Sciatic nerve (tissue), 2 donors: ENCODE measurements at places on chromosomes 3 and 15. TPM values are rescaled to one million over a fixed set of nuclear protein-coding genes. Genes with fewer than 3 reads are reported as not detected.

DNA sequence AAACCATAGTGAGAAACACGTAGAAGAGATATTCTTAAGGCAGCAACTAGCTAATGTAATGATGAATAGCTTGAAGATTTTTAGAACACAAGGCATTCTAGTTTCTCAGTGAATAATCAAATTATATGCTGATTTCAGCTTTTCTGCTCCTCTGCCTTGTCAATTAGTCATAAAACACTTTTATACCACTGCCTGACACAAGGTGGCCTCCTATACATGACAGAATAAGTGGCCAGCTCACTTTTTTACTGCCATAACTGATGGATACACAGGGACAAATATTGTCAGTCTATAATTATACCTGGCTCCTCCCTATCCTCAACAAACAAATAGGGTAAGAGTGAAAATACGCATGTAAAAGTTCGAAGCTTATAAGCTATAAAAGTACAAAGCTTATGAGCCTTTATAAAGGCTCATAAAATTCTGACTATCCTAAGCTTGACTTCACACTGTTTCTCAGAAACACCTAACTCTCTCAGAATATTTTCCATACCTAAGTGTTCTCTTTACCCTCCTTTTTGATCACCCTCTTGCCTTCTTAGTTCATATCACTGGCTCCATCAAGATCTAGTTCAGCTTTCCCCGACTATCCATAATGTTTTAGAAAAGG is 81.6 kb downstream of the HERC1 start:
- DNase-seq = no peak

DNA sequence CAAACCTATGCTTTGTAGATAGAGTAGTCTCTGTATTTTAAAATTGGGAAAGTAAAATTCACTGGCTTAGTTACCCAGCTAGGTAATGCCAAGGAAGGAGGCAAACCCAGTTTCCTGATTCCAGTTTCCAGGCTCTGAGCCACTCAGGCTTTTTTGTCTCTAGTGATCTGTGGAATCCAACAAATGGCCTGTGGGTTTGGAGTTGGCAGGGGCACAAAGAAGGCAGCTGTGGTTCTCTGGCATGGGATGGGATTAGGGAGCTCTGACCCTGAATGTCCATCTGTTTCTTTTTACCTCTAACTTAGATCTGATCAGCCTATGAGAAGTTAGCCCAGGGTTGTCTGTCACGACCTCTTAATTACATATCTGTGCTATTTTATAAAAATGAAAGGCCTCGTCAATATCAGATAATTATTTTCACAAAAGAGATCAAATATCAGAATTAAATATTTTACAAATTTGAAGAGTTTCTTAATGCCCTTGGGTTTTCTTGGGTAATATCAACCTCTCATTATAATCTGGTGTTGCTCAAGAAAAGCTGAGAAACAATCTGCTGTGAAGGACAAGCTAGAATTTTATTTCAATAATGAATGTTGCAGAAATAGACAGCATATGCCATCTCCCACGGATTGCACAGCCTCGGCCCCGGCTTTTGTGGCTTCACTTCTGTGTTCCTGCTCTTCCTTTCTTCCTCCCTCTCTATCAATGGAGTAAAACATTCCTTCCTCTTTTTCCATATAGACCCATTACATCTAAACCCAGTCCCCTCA is 63.7 kb upstream of the DAZL start:
- DNase-seq = no peak

DNA sequence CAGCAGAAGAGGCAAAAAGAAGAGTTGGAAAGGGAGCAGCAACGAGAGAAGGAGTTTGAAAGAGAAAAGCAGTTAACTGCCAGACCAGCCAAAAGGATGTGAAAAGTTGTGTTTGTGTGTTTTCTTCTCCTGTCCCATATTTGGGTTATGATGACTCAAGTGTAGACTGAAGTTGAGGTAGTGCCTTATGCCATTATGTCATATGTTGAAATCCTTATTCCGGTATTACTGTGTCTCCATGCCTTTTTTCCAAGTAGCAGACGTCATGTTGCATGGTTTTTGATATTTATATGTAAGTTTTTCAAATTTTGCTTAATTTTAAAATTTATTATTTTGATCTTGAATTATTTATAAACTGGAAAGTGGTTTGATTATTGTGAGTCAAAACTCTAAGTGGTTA is 19.2 kb downstream of the BLOC1S6 start:
- no peak for DNase-seq

DNA sequence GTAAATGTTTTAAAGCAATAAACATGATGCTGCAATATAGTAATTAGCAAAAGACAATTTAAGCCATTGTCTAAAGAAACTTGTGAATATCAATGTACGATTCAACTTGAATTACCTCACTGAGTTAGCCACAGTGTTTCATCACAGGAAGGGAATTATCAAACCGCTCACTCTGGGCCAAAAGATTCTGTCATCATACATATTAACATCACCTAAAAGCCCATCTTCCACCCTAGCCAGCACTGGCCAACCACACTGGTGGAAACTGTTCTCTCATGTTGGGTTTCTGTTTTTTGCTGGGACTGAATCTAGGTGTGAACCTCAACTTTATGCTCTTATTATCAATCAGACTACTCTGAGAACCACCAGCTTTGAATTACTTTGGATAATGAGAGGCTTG is 497.7 kb upstream of the THBS1 start:
- DNase-seq = no peak

DNA sequence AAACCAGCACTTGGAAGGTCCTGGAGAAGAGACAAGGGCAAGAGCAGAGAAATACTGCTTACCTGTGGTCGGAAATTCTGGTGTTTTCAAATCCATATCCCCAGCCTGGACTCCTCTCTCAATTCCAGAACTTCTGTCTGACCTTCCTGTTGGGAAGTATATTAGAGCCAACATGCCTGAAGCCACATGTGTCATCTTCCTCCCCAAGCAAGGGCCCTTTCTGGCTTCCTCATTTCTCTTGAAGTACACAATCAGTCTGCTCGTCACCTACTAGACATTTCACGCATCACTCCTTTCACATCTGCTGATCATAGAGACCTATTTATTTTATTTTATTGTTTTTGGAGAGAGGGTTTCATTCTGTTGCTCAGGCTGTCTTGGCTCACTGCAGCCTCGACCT is 8.4 kb downstream of the PARP14 start:
- no peak for DNase-seq

DNA sequence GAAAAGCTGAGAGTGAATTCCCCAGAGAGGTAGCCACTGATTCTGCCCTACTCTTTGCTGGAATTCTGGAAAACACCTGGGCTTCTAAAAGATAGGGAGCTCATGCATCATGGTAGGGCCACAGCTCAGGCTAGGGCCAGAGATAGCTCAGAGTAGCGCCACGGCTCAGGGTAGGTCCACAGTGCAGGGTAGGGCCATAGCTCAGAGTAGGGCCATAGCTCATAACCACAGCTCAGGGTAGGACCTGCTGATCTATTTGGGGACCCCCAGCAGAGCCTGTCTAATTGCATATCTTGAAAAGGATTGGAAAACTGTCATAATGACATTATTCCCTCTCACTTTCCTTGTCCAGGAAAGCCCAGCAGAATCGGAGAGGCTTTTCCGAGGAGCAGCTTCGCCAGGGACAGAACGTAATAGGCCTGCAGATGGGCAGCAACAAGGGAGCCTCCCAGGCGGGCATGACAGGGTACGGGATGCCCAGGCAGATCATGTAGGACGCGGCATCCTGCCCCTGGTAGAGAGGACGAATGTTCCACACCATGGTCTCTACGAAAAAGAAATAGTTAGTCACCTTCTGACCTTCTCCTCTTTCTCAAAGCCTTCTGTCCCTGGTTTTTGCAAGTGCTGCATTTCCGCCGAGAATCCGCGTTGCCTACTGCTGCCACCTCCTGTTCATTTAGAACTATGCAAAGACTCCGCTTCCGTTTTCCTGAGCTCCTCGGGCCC is 14.5 kb downstream of the TAGLN3 start:
- peak; percentile 76 for DNase-seq

DNA sequence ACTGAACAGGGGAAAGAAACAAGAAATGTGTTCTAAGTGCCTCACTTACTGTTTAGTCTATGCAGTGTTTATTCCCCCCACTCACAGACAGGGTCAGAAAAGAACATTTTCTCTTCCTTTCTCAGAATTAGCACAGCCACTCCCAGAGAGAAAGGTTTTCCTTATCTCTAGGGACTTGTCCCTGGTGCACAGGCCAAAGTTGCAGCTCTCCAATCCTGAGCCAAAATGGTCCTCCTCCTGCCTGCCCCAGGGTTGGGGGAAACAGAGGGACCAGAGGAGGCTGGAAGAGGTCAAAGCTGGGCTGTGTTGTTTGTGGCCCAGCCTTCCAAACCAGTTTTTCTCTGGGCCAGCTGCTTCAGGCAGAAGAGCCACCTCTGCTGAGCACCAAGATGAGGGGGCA is 12.0 kb downstream of the RAB6B start:
- no peak for DNase-seq

GRCh38 chr3:151156618-151157216 is 46.3 kb downstream of the GPR171 start:
- DNase-seq = no peak

DNA sequence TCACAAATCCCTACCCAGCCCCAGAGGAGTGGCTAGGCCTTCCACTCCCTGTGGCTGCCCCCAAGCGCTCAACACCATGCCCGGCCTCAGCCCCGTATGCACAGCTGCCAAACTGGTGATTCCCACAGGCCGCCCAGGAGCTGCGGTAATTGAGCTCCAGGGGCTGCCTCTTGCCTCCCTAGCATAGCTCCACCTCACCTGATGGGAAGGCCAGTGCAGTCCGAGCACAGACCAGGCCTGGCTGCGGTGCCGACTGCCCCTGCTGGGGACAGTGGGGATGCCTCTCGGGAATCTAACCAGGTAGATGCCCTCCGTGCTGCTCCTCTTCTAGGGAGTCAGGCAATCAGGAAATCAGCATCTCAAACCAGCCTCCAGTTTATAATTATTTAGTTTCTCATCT is 25.9 kb downstream of the SCN5A start:
- DNase-seq = no peak

DNA sequence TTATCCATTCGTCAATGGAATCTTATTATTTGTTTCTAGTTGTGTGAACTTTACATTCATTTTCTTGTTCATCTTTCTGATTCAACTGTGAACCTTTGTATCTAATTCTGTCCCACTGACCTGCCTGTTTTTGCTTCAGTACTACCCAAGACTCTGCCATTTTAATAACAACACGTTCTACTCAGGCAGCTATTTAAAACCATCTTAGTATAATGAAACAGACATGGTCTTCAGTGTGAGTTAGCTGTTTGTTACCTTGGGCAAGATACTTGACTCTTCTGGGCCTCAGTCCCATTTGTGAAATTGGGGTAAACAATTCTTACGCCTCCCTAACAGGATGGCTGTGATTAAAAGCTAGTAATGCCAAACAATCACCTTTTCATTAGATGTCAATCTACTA is 1.6 kb downstream of the BTBD1 start:
- DNase-seq = no peak

DNA sequence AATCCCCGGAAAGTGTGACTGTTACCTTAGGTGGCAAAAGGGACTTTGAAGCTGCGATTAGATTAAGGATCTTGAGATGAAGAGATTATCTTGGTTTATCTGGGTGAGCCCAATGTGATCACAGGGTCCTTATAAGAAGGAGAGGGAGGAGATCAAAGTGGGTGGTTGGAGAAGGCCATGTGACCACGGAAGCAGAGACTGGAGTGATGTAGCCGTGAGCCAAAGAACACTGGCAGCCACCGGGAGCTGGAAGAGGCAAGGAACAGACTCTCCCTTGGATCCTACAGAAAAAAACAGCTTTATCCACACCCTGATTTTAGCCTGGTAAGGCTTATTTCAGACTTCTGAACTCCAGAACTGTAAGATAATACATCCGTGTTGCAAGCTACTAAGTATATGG is 29.9 kb downstream of the CRABP1 start:
- DNase-seq = peak; percentile 51

GRCh38 chr15:92019706-92020105 is 166.2 kb downstream of the SLCO3A1 start:
- DNase-seq = no peak

- no peak for DNase-seq
Measured at GRCh38 chr15:77243135-77243534, 172.2 kb upstream of the TSPAN3 start.

DNA sequence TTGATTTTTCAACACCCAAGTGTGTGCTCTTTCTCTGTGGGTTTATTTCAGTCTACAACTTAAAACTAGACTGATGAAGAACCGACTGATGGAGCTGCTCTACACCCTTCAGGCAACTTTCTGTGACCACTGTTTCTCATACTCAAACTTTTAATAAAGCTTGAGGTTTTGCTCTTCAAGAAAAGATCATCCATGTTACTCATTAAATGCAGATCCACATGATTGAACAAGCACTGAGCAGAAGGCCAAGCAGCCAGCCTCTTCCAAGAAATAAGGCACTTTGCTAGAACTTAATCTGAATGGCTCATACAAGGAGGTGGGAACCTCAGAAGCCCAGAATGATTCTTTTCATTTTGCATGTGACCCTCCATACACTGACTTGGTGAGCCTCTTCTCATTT is 8.7 kb downstream of the SLC27A2 start:
- no peak for DNase-seq

DNA sequence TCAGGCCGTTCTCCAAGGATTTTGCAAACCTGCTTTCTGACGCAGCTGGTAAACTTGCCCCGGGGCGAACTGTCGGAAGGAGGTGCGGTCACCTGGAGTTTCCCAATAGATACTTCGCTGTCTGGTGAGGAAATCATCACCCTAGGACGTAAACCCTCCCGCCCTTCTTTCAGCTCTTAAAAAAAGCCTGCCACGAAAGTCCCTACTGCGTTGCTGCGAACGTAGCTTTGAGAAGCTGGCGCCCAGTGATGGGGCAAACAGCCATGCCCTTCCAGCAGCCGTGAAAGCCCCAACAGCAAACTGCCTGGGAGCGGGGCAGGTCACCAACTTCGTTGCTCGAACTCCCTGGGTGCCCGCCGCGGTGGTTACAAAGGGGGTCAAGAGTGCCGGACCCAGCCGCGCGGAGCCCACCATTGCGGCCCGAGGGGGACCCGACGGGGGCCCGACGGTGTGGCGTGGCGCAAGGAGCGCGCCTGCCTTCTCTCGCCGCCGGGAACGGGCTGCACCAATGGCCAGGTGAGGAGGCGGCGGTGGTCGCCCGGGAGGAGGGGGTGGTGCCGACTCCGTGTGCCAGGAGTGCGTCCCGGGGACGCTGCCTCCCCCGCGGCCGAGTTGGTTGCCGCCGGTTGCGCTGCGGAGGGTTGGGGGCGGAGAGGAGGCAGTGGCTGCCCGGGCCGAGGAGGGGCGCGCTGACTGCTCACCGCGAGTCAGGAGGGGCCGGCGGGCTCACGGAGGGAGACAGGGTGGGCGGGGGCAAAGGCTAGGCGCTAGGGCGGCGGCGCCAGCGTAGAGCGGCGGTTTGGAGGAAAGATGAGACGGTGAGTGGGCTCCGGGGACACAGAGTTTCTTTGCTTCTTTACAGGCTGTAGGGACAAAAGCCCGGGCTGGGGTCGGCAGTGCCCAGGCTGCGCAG is at the start of gene PHLDB2:
Gene PHLDB2, plus strand, starts transcription at position 205 of the 913 bp plus-strand sequence. CDS start 24,813 bp downstream, outside the sequence.
- peak; percentile 89 for DNase-seq

GRCh38 chr3:183817639-183818038 is 7.7 kb downstream of the MAP6D1 start:
- no peak for DNase-seq

- DNase-seq = no peak
Measured at GRCh38 chr3:29627136-29628117, 346.6 kb downstream of the RBMS3 start.

- DNase-seq = no peak
Measured at GRCh38 chr3:50430950-50431435, 71.7 kb upstream of the TMEM115 start.

SPINT1 gene
- 4.0 TPM for total RNA-seq

RTP4 gene
- total RNA-seq = 2.1 TPM

GOLGA8Q gene
- 5.6 TPM for total RNA-seq

ATP13A5 gene
- total RNA-seq = not detected

CPN2 gene
- not detected for total RNA-seq

IMPDH2 gene
- total RNA-seq = 121 TPM
